Stimulated activated naive CD4-positive, alpha-beta T cell (primary cell): ENCODE measurements at places on chromosomes 7 and 10.

DNA sequence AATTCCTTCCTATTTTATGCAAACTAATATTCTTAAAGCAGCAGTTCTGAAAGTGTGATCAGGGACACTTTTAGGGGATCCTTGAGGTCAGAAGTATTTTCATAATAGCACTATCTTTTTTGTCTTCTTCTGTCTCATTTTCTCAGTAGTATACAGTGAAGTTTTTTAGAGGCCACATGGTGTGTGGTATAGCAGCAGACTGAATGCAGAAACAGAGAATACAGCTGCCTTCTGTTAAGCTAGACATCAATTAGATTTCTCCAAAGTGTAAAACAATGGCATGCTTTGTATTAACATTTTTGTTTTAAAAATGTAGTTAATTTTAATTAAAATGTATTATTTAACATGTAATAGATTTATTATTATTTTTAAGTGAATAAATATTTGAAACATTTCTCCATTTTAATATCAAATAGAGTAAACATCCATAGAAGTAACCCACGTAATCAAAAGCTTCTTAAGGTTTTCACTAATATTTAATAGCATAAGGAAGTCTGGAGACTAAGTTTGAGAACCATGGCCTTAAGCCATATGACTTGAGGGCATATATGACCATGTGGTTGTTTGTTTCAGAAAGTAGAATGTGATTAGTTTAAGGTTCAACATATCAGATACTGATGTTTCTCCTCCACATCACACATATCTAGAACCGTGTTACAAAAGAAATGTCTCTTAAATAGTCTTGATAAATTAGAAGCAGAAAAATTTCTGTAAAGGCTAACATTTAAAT lies 94.0 kb downstream of the PRKG1 start:
- no peak for DNase-seq

GRCh38 chr10:85152496-85152895 lies 824.1 kb downstream of the CCSER2 start:
- DNase-seq: no peak

DNA sequence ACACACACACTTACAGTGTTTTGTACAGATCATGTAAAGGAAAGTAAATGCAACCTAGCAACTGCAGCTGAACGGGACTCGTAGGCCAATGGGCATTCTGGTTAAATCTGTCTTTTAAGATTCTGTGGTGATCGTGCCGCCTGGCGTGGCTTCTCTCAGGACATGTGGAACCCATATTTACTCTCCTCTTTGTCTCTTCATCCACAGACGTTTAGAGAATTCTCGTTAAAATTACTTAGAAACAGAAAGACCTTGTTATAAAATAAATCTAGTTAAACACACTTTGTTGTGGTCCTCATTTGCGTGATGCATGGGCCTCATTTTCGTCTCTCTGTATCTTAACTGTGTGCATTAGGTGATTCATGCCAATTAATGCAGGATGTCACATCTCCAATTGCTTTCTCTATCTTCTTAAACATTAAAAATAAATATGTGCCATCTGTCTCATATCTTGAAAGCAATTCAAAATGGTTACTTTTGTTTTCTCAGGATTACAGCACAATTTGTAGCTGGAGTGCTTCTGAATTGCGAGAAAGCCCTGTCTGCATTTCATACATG lies 11.5 kb downstream of the KLF6 start:
- DNase-seq: no peak

DNA sequence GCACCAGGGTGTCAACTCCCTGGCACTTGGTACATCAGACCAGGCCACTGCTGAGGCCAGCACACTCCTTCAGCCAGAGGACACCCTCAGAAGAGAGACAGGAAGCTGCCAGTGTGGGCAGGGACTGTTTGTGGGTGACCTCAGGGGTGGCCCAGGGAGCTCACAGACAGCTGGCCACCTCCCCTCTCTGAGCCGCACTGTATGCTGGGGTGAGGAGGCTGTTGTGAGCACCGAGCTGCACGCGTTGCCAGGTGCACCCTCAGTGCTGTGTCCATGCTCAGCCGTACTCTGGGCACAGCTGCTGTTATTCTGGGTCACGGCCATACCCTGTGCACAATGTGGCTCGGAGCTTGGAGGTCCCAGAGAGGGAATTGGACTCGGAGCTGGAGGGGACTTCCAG lies 61.5 kb upstream of the NANOS1 start:
- no peak for DNase-seq

DNA sequence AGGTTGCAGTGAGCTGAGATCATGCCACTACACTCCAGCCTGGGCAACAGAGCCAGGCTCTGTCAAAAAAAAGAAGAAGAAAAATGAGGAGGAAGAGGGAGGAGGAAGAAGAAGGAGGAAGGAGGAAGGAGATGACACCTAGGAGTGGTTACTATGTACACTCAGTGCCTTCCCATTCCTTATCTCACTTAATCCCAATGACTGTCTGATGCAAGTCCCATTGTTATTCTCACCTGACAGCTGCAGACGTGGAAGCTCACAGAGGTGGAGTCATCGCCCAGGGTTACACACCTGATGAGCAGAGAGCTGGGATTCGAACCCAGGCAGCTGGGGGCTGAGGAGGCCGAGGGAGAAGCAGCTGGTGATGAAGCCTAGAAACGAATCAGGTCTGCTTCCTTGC lies 258.8 kb downstream of the SNX10 start:
- no peak for DNase-seq

DNA sequence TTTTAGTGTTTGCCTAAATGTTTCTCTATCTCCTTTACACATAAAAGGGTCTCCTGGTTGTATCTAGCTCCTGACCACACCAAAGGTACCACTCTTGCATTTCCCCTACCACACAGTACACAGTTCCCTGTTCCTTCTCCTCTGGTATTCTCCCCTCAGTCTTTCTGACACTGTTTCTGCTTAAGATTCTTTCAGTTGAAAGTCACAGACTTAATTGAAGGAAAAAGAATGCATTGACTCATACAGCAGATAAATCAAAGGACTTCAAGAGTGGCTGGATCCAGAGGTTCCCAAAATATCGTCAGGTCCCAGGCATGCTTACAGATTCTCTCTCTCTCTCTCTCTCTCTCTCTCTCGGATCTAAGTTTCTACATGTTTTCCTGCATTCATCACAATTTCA lies 185.6 kb upstream of the LRGUK start:
- DNase-seq: no peak

GRCh38 chr7:82631998-82632397 lies 188.4 kb upstream of the CACNA2D1 start:
- no peak for DNase-seq

GRCh38 chr7:101817471-101818286 lies at the start of gene CUX1:
Gene CUX1, plus strand, starts transcription at chr7:101817626. Its CDS starts 14 bp downstream, at chr7:101817640.
- peak; percentile 20 for DNase-seq
